ENCODE measurements at places on chromosomes 7 and 10.

DNA sequence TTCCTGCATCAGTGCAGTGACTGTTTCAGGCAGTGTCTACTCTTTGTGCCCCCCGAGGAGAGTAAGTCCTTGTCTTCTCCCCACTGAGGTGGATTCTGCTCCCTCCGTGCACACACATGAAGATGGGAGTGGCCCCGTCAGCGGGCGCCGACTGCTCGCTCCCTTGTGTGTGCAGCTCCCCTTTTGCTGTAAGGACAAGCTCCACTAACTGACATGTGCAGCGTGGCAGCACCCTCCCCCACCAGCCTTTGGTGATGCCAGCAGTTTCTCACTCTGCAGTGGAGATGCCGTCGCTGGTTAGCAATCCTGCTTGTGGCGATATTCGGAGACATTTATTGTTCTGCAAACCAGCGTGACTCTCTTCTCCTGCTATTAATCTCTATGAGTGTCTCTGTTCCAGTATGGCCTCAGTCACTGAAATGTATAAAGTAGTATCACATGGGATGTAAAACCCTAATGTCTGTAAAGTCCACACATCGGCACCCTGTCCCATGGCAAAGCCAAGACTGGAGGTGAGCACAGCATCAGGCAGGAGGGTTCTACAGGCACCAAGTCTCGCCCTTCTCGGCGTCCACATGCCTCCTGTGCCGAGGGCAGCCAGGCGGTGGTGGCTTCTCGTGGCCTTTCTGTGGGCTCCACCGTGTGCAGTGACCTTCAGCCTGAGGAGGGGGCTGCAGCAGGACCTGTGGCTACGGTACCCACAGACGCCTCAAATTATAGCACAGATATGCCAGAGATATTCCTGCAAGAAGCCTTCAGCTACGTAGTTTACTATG lies 202.7 kb downstream of the EBF3 start:
- DNase-seq = no peak

DNA sequence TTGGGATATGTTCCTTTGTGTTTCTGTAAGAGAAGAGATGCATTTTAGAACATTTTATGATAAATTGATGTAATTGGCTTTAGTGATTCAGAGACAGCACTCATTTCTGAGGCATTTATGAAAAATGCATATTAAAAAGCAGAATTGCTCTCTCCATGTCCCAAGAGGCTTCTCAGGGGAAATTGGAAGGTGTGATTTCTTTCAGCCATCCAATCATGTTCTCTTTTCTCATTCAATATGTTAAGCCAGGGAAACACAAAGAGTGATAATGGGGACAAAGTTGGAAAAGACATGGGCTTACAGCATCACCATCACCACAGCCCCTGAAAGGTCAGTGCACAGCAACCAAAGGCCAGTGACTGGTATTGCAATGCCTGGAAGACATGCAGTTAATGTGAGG lies 129.9 kb upstream of the COL1A2 start:
- DNase-seq = no peak

GRCh38 chr10:13317474-13317873 lies 17.6 kb upstream of the PHYH start:
- DNase-seq = no peak

GRCh38 chr7:65233409-65234034 lies 140.1 kb upstream of the ZNF92 start:
- DNase-seq = no peak

DNA sequence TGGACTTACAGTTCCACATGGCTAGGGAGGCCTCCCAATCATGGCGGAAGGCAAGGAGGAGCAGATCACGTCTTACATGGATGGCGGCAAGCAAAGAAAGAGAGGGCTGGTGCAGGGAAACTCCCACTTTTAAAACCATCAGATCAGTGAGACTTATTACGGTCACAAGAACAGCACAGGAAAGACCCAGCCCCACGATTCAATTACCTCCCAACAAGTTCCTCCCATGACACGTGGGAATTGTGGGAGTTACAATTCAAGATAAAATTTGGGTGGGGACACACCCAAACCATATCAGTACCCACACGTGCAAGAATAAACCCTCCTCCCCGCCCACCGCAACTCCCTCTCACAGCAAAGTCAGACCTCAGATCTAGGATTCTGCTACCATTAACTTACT lies 4.5 kb upstream of the AIFM2 start:
- no peak for DNase-seq

GRCh38 chr7:1290026-1290678 lies 57.5 kb downstream of the UNCX start:
- no peak for DNase-seq

DNA sequence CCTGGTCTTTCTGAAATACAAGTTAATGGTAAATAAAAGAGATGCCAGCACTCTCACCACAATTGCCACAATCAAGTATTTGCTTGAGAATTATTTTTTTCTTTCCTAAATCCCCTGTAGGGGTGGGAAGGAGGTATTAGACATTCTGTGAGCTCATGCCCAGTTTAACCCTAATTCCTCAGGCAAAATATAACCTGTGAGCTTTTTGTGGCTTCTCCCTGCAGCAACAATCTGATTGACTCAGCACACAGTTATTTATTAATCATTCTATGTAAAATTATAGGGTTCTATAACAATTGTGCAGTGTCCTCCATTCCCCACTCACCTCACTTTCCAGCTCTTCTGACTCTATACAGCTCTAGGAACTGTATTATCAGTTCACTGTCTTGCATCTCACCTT lies 66.3 kb downstream of the GLI3 start:
- DNase-seq = no peak

DNA sequence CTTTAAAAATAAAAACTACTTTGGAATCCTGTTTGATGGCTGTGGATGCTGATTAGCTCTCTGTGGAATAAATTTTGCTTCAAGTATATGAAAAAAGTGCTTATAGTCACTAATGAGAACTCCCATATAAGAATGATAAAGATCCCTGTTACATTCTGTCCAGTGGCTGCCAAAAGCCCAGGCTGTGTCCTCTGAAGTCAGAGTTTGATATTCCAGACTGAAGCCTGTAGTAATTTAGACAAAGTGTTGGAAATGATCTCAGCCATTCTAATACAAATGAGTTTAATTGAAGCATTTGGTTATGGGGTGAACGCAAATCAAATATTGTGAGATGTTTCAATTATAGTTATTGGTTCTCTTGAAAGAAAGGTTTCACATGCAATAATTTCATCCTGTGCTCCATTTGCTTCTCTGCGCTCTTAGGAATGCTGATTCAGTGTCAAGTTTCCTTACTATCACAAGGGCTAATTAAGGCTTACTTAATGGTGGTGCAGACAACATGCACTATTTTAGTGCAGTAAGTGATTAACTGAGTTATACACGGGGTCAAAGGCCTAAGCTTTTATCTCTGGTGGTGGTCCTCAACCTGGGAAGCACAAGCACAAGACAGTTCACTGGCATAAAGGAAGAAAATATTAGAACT lies 867.6 kb downstream of the SORCS1 start:
- no peak for DNase-seq

Data from stimulated activated CD8-positive, alpha-beta memory T cell treated with anti-CD3 and anti-CD28 coated beads, Interleukin-7, amount 100 ng/mL, for 4 hours (primary cell).